ENCODE measurements at places on chromosomes 6 and 20.

DNA sequence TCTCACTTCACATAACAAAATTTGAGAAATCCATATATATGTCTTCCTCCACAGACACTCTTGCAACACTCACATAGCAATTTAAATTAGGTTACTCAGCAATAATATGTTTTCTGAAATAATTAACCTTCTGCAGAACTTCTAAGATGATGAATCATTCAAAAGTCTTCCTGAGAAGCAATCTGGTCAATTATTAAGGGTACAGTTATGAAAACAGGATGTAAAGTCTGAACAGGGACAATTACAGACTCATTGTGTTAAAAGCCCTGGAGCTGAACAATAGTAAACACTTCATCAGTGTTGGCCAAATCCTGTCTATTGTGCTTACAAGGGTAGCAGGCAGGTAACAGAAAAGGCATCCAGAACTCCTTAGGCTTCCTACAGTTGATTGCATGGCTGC is 75.4 kb downstream of the FILIP1 start:
- no peak for DNase-seq

- no peak for DNase-seq
Measured at GRCh38 chr6:159555082-159555875, 137.8 kb downstream of the SOD2 start.

- no peak for DNase-seq
Measured at GRCh38 chr6:119612176-119612891, 262.8 kb upstream of the MAN1A1 start.

- DNase-seq: peak; percentile 13
Measured at GRCh38 chr20:18506744-18507143, 996 bp upstream of the SEC23B start.

GRCh38 chr6:63352069-63352543 is 32.3 kb upstream of the LGSN start:
- DNase-seq: no peak

DNA sequence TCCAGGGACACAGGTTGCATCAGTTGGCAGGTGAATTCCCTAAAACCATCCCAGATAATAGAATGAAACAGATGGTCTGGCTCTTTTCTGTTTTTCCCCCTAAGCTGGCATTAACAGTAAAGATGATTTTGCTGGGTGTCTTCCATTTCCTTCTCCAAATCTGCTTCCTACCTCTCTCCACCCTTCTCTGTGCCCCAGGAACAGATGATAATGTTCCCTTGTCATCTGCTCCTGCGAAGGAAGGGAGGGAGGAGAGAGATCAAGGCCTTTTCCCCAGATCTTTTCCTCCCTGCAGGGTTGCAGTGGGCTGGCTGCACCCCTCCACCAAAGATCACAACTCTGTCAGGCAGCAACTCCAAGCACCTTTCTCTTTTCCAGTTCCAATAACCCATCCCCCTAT is 156.5 kb upstream of the PRDM1 start:
- DNase-seq: no peak

DNA sequence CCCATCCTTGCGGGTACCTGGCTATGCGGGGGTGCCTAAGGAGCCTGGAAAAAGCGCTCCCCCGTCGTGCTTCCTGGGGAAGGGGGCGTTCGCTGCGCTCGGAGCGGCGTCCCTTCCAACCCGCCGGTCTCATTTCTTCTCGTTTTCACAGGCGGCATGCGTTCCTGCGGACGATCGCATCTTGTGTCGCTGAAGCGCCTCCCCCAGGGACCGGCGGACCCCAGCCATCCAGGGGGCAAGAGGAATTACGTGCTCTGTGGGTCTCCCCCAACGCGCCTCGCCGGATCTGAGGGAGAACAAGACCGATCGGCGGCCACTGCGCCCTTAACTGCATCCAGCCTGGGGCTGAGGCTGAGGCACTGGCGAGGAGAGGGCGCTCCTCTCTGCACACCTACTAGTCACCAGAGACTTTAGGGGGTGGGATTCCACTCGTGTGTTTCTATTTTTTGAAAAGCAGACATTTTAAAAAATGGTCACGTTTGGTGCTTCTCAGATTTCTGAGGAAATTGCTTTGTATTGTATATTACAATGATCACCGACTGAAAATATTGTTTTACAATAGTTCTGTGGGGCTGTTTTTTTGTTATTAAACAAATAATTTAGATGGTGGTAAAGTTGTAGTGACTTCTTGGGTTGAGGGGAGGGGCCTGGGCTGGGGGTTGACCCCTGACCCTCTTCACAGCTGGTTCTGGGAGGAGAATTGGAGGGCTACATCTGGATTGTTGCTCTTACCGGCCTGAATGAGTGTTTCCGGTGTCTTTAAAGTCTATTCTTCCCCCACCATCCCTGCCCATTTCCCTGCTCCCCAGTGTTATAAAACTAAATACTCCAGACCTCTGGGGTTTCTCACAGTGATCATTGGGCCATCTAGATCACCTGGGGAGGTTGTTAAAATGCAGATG is 1.1 kb downstream of the ID1 start:
- peak; percentile 35 for DNase-seq

DNA sequence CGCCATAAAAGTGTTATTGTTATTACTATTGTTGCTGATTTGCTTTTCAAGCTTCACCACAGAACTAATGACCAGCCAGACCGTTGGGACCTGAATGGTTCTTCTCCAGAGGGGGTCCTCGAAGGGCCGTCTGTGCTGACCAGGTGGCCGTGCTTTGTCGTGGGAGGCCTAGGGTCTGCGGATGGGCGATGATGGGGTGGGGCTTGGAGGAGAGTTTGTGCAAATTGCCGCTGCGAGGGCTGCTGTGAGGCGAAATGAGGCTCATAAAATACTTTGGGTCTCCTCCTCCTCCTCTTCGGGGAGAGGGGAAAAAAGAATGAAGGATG is 6.0 kb upstream of the ZBTB22 start:
- DNase-seq: peak; percentile 23

- DNase-seq: peak; percentile 4
Measured at GRCh38 chr6:143015300-143015706, 45.4 kb upstream of the AIG1 start.

DNA sequence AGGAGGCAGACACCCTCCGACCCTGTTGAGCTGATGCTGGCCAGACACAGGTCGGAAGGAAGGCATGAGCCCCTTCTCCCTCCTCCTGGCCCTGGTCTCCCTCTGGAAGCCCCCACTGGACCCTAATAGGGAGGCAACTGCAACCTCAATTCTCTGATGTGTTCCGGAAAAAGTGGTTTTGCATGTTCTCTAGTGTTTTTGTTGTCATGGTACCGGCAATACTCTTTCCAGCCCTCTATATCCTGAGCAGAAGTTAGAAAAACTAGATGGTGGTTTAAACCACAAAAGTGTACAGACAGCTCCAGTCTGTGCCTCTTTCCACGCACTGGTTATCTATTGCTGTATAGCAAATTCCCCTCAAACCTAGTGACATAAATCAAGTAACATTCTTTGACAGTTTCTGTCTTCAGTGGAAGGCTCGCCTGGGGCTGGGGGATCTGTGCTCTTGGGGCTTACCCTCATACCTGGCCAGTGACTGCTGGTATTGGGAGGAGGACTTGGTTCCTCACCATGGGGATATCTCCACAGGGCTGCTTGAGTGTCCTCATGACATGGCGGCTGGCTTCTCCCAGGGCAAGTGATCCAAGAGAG is 37.0 kb downstream of the SYTL3 start:
- DNase-seq: no peak

DNA sequence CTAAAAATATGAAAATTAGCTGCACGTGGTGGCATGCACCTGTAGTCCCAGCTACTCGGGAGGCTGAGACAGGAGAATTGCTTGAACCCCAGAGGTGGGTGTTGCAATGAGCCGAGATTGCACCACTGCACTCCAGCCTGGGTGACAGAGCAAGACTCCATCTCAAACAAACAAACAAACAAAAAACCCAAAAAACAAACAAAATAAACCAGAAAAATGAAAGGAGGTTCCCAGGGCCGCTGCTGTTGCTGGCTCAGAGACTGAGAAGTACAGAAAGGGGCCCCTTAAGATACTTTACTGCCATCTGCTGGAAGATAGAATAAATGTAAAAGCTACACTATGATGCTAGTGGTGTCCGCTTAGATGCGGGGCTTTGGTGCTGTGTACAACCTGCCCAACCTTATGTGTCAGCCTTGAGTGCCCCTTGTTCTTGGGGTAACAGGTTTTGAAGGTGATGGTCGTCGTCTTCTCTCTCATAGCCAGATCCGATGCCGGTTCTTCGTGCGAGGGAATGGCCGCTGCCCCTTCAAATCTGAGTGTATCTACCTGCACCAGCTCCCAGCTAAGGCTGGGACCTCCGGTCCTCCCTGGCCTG is 2.8 kb upstream of the FANCE start:
- peak; percentile 20 for DNase-seq

DNA sequence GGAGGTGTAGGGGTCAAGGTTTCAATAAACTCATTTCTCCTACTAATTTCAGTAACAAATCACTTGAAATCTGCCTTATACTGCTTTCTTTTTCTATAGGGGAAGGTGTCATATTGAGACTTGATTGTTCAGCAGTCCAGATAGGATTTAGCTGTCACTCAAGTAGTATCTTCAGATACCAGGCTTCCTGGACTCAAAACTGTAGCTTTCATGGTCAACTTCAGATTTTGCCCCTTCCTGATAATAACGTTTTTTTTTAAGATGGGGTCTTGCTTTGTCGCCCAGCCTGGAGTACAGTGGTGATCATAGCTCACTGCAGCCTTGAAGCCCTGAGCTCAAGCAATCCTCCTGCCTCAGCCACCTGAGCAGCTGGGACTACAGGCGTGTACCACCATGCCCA is 77.8 kb downstream of the JAG1 start:
- DNase-seq: no peak

GRCh38 chr6:44202972-44203750 is 13.6 kb upstream of the MYMX start:
- no peak for DNase-seq

GRCh38 chr6:12088531-12088930 is 76.4 kb downstream of the HIVEP1 start:
- DNase-seq: no peak

DNA sequence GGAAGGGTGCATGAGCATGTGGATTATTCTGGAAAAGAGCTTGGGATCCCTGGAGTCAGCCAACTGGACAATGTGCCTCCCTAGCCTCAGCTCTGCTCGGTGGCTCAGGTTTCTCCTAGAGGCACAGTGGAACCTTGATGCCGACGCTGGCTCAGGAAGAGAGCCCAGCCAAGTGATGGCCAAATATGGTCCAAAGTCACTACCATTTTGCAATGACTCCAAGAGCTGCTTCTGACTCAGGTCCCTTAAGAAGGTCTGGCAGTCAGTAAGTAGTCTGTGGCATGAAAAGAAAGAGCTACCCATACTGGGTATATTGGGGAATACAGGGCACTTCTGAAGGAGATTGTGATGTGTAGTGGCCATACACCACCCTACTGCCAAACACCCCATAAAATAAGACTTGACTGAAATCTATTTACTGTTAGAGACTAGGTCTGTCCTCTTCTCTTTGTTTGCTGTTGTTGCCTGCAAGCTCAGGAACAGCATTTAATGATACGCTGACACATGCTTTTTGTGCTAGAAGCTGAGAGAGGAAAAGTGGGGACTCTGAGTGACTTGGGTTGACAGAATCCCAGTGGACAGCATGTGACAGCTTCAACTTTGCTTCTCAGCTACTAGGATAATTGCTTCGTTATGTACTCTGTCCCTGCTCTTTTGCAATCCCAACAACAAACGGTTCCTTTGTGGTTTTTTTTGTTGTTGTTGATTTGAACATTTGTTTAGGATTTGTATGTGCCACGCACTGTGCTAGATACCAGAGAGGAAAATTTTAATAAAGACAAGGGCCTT is 30.3 kb upstream of the OGFRL1 start:
- no peak for DNase-seq

GRCh38 chr6:139480356-139481165 is 106.1 kb upstream of the CITED2 start:
- no peak for DNase-seq

- DNase-seq: no peak
Measured at GRCh38 chr6:69942485-69942884, 76.1 kb downstream of the COL19A1 start.

DNA sequence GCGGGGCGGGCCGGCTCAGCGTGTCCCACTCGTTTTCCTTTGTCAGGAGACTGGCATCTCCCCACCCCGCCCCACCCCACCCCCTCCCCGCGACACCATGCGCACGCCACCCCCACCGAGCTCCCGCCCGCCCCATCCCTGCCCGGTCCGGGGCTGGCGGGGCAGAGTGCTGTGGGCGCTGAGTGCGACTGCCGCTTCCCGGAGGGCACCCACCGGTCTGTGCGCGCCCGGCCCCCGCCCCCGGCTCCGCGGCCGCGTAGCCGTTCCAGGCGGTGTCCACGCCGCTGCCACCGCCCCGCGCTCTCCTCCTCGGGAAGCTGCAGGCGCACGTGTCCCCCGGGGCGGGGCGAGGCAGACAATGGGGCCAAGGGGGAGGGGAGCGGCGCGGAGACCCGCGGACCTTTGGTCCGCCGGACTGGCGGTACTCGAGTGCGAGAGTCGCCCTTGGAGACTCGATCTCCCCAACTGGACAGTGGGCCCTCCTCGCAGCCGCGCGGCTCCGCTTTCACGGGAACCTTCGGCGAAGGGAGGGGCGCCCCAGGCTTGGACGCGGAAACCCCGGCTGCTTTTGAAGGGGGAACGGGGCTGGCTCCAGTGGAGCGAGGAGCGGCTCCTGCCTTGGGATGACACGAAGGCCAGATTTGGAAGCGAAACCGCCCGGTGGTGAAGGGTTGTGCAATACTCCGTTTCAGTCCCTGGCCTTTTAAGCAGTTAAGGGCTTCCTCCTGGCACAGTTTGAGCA is 1.0 kb upstream of the SYNCRIP start:
- peak; percentile 82 for DNase-seq

GRCh38 chr6:144405163-144405562 is 120.0 kb downstream of the UTRN start:
- DNase-seq: no peak

DNA sequence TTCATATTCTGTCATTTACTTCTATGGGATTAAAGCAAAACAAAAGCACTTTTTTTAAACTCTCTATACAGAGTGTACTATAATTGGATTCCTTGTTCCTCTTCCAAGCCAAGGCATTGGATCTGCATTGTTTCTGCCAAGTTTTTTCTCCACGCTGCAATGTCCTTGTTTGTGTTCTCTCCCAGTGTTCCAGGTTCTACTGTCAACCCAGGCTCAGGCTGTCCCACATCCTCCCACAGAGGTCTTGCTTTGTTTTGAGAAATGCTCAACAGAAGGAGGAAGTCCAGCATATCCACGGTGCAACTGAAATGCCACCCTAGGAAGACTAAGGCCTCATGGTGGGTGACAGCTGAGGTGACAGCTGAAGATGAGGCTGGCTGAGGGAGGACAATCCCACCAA is 287.1 kb upstream of the PRDM1 start:
- DNase-seq: no peak

Measured in activated CD4-positive, alpha-beta T cell treated with anti-CD3 and anti-CD28 coated beads, Interleukin-2, amount 50 U/mL, for 48 hours (primary cell).